Small intestine (tissue), 16 donors: ENCODE measurements at places on chromosomes 1 and 21.

DNA sequence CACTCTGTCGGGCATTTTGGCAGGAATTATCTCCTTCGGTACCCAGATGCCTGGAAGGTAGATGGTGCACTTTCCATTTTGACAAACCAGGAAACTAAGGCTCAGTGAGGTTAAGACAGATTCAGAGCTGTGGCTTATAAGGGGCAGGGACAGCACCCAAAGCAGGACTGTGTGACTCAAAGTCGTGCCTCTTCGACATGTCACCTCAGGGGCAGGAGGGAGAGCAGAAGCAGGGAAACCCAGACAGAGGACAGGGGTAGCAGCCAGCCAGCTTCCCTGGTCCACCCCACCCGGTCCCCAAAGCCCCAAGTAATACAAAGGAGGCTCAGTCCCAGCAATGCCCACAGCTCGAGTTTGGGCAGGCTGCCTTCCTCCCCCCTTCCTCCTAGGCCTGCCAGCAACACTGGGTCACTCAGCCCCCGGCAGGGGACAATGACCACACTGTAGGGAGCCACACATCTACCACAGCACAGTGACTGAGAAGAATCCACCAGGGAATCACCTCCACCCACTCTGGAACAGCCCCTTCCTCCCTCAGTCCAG is 2.5 kb downstream of the RHOC start:
- H3K27me3 ChIP-seq = no peaks in the 10 kb centered on the region
- DNase-seq = no peak
- H3K36me3 ChIP-seq = peaks cover 45% of the 10 kb centered on the region
- H3K27ac ChIP-seq = peak overlapping the region; percentile 95
- peaks cover 26% of the 10 kb centered on the region for H3K4me1 ChIP-seq

DNA sequence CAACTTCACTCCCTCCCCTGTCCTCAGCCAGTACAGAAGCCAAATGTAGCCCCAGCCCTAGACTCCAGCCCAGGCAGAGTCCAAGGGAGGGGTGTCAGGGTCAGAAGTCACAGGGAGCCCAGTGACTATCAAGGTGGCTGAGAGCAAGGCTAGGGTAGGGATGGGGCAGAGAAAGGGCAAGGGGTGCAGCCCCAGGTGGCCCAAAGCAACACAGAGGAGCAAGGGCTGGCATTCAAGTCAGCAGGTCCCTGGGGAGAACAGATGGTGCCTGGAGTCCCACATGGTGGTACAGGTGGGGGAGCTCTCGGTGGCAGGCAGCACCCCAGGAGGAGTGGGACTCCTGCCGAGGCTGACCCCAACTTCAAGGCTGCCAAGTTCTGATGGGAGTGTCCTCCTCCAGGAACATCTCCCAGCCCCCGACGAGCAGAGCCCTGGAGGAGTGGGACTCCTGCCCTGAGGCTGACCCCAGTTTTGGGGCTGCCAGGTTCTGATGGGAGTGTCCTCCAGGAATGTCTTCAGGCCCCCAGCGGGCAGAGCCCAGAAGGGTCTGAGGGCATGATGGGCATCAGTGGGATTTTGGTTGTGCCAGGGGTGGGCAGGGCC is 3.7 kb upstream of the DVL1 start:
- H3K27ac ChIP-seq = no peak overlapping the region
- no peaks in the 10 kb centered on the region for H3K4me1 ChIP-seq
- no peak overlapping the region for H3K4me3 ChIP-seq
- no peaks in the 10 kb centered on the region for H3K36me3 ChIP-seq

GRCh38 chr1:194233069-194233468 is 1046.7 kb upstream of the B3GALT2 start:
- no peak overlapping the region for H3K27ac ChIP-seq
- no peaks in the 10 kb centered on the region for H3K4me1 ChIP-seq
- H3K4me3 ChIP-seq = no peak overlapping the region
- no peak for DNase-seq
- no peaks in the 10 kb centered on the region for H3K36me3 ChIP-seq

DNA sequence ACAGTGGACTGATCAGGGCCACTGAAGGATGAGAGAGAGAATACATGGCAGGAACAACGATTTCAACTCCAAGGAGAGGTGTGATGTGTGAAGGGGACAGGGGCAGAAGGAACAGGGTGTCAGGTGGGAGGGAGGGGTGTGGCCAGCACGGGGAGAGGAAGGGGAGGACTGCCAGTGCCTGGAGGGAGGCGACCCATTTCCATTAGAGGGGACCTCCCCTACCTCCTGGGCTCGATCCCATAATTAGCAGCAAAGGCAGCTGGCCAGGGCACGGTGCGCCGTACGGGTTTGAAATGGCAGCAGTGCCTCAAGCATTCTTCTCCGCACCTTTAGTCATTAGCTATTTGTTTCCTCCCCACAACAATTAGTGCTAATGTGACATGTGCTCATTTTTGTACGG is 22.7 kb downstream of the CRYAA start:
- no peaks in the 10 kb centered on the region for H3K27me3 ChIP-seq
- H3K36me3 ChIP-seq = no peaks in the 10 kb centered on the region

GRCh38 chr21:25179116-25179515 is 428.2 kb downstream of the MRPL39 start:
- no peaks in the 10 kb centered on the region for H3K36me3 ChIP-seq
- H3K27ac ChIP-seq = no peak overlapping the region
- no peaks in the 10 kb centered on the region for H3K27me3 ChIP-seq
- no peaks in the 10 kb centered on the region for H3K4me1 ChIP-seq
- no peak overlapping the region for H3K4me3 ChIP-seq
- no peak for DNase-seq

DNA sequence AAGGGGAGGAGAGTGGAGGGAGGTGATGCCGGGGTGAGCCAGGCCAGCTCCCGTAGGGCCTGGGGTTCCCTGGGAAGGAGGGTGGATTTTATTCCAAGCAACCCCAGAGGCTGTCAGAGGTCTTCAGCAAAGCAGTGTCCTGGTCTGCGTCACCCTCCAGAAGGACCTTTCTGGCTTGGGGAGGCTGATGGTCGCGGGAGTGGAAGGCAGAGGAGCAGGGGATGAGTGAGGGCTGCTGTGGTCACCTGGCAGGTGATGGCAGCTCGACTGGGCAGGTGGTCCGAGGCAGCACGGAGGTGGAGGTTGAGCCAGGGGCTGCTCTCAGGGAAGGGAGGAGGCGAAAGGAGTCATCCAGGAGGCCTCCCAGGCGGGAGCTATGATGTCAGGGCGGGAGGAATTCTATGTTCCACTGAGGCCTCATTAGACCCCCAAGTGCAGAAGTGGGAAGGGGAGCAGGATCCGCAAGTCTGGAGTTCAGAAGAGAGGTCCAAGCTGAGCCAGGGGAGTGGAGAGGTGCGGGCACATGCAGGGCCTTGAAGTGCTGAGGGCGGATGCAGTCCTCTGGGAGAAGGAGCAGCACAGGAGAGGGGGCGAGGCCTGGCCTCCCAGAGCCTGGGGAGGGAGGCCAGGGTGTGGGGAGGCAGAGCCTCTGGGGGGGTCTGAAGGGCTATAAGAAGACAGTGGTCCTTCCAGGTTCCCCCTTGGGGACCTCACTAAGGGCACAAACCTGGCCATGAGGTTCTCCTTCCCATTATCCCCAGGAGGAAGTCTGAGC is 33.3 kb downstream of the BMP8A start:
- H3K4me3 ChIP-seq = no peak overlapping the region
- no peaks in the 10 kb centered on the region for H3K4me1 ChIP-seq
- no peak overlapping the region for H3K27ac ChIP-seq
- peaks cover 58% of the 10 kb centered on the region for H3K36me3 ChIP-seq

DNA sequence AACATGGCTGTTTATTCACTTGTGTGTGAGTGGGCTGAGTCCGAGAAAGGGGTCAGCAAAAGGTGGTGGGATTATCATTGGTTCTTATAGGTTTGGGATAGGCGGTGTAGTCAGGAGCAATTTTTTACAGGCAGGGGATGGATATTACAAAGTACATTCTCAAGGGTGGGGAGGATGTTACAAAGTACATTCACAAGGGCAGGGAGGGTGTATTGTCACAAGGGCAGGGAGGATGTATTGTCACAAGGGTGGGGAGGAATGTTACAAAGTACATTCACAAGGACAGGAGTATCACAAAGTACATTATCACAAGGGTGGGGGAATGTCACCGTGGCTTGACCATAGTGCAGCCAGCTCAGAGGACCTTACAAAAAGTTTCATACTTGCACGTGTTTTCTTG is 31.1 kb upstream of the ITLN2 start:
- no peak overlapping the region for H3K4me3 ChIP-seq
- H3K36me3 ChIP-seq = no peaks in the 10 kb centered on the region
- H3K4me1 ChIP-seq = no peaks in the 10 kb centered on the region
- H3K27ac ChIP-seq = no peak overlapping the region
- DNase-seq = no peak
- peaks cover 5% of the 10 kb centered on the region for H3K27me3 ChIP-seq

DNA sequence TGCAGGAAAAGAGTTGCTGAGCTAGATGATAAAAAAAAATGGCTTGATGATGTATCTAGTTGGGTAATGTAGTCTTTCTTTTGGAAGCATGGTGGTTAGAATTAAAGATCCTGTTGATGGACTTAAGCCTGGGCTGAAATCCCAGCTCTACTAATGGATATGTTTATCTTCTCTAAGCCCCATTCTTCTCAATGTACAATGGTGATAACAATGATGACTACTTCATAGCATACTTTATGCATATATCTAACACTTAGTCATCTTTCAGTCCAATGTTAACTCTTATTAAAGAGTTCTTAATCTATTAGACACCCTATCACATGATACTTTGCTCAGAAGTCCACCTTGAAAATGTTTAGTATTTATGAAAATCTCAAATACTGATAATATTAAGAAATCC is 189.5 kb downstream of the PLA2G4A start:
- no peaks in the 10 kb centered on the region for H3K27me3 ChIP-seq
- no peaks in the 10 kb centered on the region for H3K4me1 ChIP-seq
- no peaks in the 10 kb centered on the region for H3K36me3 ChIP-seq
- no peak overlapping the region for H3K27ac ChIP-seq
- DNase-seq = no peak
- H3K4me3 ChIP-seq = no peak overlapping the region

DNA sequence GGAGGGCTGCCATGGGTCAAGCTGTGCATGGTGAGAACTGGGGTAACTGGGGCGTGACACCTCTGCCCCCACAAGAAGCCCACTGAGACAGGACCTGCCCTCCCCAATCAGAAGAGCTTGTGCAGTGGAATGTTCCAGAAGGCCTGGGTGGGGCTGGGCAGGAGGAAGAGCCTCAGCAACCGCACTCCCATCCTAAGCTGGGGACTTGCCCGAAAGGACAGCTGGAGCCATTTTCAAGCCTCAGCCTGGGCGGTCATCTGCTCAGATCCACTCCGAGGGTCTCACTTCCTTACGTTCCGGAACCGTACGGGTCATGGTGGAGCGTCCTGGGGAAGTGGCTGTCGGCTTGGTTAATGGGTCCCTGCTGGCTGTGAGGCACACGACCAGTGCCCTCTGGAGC is 158.6 kb upstream of the ARHGEF16 start:
- no peak overlapping the region for H3K27ac ChIP-seq
- H3K27me3 ChIP-seq = no peaks in the 10 kb centered on the region
- no peaks in the 10 kb centered on the region for H3K36me3 ChIP-seq
- no peak overlapping the region for H3K4me3 ChIP-seq
- DNase-seq = no peak

- H3K4me3 ChIP-seq = no peak overlapping the region
- peak; percentile 82 for DNase-seq
- no peaks in the 10 kb centered on the region for H3K27me3 ChIP-seq
- H3K27ac ChIP-seq = no peak overlapping the region
- peaks cover 16% of the 10 kb centered on the region for H3K4me1 ChIP-seq
These were observed 200.7 kb upstream of the POU3F1 start for GRCh38 chr1:38246955-38247952.

- H3K4me3 ChIP-seq = no peak overlapping the region
- peaks cover 2% of the 10 kb centered on the region for H3K36me3 ChIP-seq
- no peak for DNase-seq
- H3K27me3 ChIP-seq = no peaks in the 10 kb centered on the region
- no peak overlapping the region for H3K27ac ChIP-seq
These were observed 9.9 kb downstream of the KIAA1614 start for GRCh38 chr1:180922631-180923015.

DNA sequence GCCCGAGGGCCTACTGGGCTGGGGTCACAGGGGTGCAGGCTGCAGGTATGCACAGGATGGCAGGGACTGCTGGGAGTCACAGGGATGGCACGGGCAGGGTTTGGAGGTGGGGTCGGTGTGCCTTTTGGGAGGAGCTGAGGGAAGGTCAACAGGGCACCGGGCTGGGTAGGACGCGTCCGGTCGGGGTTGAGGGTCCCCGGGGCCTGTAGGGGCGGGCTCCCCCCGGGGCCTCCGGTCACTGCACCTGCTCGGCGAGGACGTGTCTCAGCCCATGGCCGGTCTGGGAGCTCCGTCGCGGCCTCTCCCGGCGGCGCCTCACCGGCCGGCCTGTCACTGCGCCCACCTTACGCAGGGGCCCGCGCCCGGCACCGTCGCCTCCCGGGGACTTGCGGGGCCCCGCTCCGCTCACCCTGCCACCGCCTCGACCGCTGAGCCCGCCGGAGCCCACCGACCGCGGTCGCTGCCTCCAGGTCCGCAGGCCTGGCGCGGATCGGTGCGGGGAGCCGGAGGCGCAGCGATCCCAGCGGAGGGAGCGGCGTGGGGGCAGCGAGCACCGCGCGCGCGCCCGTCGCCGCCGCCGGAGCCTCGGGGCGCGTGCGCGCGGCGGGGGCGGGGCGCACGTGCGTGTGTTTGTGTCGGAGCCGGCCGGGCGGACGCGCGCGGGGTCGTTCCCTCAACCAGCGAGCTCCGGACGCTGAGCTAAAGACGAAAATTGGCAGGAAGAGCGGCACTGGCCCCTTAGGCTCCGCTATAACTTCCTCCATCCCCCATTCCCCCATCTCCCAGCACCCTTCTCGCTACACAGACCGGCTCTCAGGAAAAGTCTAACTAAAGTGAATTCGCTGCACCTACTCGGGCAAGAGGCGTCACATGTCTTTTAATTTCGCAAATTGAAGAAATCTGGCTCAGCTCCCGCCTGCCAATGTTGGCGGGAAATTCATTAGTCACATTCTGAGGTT is at the start of gene AMIGO1:
Gene AMIGO1 (minus strand): TSS at position 552 of the 959 bp plus-strand sequence. CDS start 815 bp downstream, outside the sequence.
- H3K4me3 ChIP-seq = peak within 1 kb of the TSS; percentile 68
- H3K27ac ChIP-seq = no peak within 1 kb of the TSS
- no peaks in the 10 kb centered on the region for H3K27me3 ChIP-seq
- H3K4me1 ChIP-seq = peaks cover 6% of the 10 kb centered on the region
- peaks cover 12% of the 10 kb centered on the region for H3K36me3 ChIP-seq
- peak; percentile 63 for DNase-seq
